ENCODE measurements at places on chromosomes 5 and 9. TPM values are rescaled to one million over a fixed set of nuclear protein-coding genes. Genes with fewer than 3 reads are reported as not detected.

Gene SLC25A2
- total RNA-seq, result 1.2 TPM

Gene ALDOB
- total RNA-seq, result 1.8 TPM

Gene ASPN
- total RNA-seq, result not detected

Gene F2RL1
- 9.2 TPM for total RNA-seq

Gene SLC34A3
- total RNA-seq, result not detected

Gene TAS2R1
- not detected for total RNA-seq

GRCh38 chr5:4941957-4942830 is 197.9 kb upstream of the ADAMTS16 start:
- H3K27ac ChIP-seq, result no peak overlapping the region
- no peaks in the 10 kb centered on the region for H3K27me3 ChIP-seq
- no peak overlapping the region for H3K4me3 ChIP-seq
- H3K36me3 ChIP-seq, result no peaks in the 10 kb centered on the region
- no peaks in the 10 kb centered on the region for H3K4me1 ChIP-seq

- H3K36me3 ChIP-seq, result no peaks in the 10 kb centered on the region
- H3K27me3 ChIP-seq, result no peaks in the 10 kb centered on the region
- H3K27ac ChIP-seq, result no peak overlapping the region
- no peak overlapping the region for H3K4me3 ChIP-seq
Observed at GRCh38 chr5:89276566-89277305, 393.8 kb upstream of the MEF2C start.

- H3K27ac ChIP-seq, result peak overlapping the region; percentile 71
- H3K27me3 ChIP-seq, result no peaks in the 10 kb centered on the region
- no peaks in the 10 kb centered on the region for H3K36me3 ChIP-seq
- H3K4me3 ChIP-seq, result no peak overlapping the region
- peak; percentile 72 for DNase-seq
Observed at GRCh38 chr5:64632251-64632650, 58.1 kb upstream of the SHISAL2B start.

GRCh38 chr9:3040761-3041160 is 196.9 kb upstream of the PUM3 start:
- H3K36me3 ChIP-seq, result no peaks in the 10 kb centered on the region
- H3K27ac ChIP-seq, result no peak overlapping the region
- no peak overlapping the region for H3K4me3 ChIP-seq
- no peaks in the 10 kb centered on the region for H3K27me3 ChIP-seq

DNA sequence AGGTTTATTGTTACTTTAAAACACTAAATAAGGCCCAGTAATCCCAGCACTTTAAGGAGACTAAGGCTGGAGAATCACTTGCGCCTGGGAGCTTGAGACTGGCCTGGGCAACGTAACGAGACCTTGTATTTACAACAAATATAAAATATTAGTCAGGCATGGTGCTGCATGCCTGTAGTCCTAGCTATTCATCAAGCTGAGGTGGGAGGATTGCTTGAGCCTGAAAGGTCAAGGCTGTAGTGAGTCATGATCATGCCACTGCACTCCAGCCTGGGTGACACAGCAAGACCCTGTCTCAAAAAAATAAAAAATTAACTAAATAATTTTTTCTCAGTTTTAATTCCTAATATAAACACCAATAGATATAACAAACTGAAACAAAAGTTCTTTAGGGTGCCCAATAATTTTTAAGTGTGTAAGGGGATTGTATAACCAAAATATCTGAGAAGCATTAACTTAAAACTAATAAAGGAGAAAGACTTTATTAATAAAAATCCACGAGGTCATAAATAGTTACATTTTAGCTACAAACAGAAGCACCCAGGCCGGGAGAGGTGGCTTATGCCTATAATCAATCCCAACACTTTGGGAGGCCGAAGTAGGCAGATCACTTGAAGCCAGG is 32.7 kb downstream of the FAM13B start:
- H3K4me3 ChIP-seq, result no peak overlapping the region
- DNase-seq, result peak; percentile 31
- peaks cover 8% of the 10 kb centered on the region for H3K36me3 ChIP-seq
- H3K27ac ChIP-seq, result no peak overlapping the region

- H3K4me1 ChIP-seq, result no peaks in the 10 kb centered on the region
- no peak for DNase-seq
- no peak overlapping the region for H3K4me3 ChIP-seq
- H3K36me3 ChIP-seq, result no peaks in the 10 kb centered on the region
Observed at GRCh38 chr9:292915-293314, 78.2 kb downstream of the DOCK8 start.

GRCh38 chr5:133403741-133404364 is 208.5 kb downstream of the FSTL4 start:
- DNase-seq, result no peak
- no peak overlapping the region for H3K4me3 ChIP-seq
- no peaks in the 10 kb centered on the region for H3K4me1 ChIP-seq
- no peaks in the 10 kb centered on the region for H3K27me3 ChIP-seq
- H3K36me3 ChIP-seq, result no peaks in the 10 kb centered on the region
- no peak overlapping the region for H3K27ac ChIP-seq

GRCh38 chr5:65014769-65015168 is 246.0 kb downstream of the CWC27 start:
- no peak for DNase-seq
- H3K36me3 ChIP-seq, result no peaks in the 10 kb centered on the region
- H3K27ac ChIP-seq, result no peak overlapping the region
- no peaks in the 10 kb centered on the region for H3K4me1 ChIP-seq
- H3K27me3 ChIP-seq, result no peaks in the 10 kb centered on the region

- H3K36me3 ChIP-seq, result no peaks in the 10 kb centered on the region
- no peaks in the 10 kb centered on the region for H3K4me1 ChIP-seq
Observed at GRCh38 chr9:98365781-98366180, 110.3 kb upstream of the TBC1D2 start.

Data from upper lobe of left lung (tissue), 6 donors.